Adipocyte (in vitro differentiated cells): ENCODE measurements at places on chromosomes 2 and 18.
A peak's percentile ranks its signal among the peaks of the same experiment; 100 is the strongest.

DNA sequence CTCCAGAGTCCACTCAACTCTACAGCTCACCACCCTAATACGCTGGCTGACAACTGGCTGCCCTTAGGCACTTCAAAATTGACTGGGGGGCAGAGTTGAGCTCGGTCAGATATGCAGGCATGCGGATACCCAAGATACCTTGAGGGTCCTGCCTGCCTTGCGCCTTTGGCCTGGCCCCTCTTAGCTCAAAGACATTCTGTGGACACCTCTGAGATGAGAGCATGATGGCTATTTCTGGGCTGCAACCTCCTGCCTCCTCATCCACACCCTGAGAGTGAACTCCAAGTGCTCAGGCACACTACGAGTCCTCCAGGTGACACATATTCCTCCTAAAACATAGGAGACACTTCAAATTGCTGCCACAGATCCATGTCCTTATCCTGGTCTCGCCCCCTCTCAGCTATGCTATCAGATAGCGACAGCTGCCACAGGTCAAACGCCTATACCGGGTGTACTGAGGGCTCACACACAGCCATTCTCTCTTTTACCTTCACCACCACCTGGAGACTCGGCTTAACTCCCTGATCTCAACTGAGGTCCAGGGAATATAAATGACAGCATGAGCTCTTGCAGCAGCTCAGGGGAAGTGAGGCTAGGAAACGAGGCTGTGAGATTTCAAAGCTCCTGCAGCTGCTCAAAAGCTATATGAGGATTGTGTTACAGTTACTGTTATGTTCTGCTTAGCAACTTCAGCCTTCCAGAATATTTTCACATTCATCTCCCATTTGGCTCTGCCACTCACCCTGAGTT, 60.5 kb upstream of the TEX51 start:
- no peak for DNase-seq

DNA sequence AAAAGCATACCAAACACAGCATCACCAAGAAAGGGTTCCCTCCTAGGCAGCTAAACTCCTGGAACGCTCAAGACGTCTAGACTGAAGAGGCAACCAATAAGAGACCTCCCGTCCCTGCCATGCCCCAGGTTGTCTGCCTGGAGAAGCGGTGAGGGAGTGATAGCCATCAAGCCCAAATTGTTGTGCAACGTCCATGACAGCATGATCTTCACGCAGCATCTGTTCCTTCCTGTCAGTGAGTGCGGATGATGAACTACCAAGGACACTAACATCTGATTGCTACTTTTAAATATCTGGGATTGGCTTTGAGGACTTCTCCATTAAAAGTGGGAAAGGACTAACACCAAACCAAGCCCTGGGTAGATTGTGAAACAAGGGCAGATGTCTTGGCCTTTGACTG, 149.7 kb downstream of the TXNL1 start:
- no peak for DNase-seq

DNA sequence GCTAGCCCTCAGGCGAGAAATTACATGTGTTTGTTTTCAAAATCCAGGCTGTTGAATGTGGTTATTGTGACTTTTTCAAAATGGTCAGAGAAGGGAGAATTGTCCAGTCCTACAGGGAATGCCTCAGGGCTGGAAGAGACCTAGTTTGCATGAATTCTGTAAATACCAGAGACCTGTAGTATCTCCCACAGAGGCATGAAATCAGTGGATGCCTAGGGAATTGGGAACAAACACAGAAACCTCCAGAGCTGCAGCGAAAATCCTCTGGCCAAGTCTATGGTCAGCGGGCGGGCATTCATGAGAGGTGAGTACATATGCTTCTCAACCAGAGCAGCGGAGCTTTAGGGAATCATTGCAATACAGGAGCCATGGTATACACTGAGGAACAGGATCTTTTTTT, 1596.5 kb upstream of the NXPH2 start:
- peak; percentile 39 for DNase-seq

DNA sequence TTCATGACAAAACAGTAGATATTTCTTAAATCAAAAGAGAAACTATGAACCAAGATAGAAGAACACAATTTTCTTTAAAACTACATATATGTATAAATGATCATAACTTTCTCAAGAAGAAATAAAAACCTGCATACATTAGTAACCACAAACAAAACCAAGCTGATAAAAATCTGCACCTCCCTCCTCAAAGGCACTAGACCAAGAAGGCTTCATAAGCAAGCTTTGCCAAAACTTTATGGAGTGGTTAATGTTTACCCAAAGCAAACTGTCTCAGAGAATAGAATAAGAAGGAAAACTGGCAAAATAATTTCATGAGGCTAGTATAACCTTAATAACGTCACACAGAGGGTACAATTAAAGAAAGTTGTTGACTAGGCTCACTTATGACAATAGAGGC, 138.3 kb downstream of the ZBTB7C start:
- no peak for DNase-seq

DNA sequence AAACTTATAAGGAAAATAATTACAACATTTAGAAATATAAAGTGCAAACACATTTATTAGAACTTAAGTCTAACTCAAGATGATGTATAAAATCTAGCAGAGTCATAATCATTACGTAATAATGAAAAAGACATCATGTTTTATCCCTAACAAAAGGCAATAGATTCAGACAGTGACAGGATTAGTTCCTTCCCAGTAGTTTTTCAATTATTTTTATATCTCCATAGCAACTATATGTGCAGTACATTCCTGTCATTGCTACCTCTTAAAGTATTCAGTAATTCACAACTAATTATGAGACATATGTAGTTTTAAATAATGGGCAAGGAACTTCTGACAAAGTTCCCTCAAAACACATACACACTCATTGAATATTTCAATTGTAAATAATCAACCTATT, 687.9 kb downstream of the CCDC85A start:
- DNase-seq: peak; percentile 29

DNA sequence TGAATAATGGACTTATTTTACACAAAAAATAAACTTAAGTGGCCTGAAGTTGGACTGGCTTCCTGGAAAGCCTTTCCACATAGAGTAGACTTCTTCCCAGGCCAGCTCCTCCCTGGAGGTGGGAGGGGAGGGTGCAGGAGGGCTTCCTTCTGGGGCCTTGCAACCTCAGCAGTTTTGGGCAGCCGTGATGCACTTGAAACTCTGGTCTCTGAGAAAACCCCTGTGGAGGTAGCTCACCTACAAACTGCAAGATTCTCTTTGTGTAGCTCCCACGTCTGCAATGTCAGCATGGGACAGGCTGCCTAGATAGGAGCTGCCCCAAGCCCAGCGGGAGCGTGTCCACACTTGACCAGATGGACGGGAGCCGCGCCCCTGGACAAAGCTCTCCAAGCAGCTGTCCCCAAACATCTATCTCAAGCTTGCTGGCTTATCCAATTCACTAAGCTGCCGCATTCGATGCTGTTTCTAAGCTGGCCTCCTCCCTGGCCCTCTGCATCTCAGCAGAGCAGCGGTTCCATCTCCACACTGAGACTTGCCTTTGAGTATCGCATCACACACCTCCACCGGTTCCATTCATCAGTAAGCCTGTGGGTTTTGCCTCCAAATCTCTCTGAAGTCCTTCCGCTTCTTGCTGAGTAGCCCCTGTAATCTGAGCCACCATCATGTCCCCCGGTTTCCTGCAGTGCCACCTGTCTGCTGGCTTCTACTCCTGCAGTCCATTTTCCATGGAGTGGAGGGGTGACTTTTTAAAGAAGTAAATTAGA, 1.6 kb upstream of the LPIN1 start:
- DNase-seq: peak; percentile 48

DNA sequence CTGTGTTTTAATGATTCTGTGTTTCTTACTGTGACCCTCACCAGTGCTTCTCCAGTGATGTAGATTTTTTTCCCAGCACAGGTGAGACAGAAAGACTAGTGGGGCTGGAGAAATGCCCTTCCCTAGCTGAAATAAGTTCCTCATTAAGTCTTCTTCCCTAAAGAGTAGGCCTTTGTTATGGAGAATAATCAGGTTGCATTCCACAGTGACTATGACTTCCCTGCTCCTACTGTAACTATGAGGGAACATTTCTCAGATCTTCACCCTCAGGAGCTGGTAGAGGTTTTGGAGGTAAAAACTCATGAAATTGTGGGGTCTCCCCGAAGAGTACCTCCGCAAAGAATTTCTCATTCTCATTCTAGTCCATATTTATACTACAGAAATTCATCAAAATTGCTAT, 286.2 kb downstream of the GRB14 start:
- DNase-seq: no peak

DNA sequence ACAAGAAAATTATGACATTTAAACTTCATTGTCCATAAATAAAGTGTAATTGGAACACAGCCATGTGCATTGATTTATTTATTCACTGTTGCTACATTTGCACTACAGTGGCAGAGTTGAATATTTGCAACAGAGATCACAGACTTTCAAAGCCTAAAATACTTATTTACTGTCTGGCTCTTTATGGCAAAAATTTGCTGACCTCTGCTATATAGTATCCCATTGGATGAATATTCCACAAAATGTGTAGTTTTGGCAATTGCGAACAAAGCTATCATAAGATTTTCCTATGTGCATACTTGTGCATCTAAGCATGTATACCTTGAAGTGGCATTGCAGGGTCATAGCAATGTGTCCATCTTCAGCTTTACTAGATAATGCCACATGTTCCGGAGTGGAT, 32.1 kb downstream of the CCDC85A start:
- no peak for DNase-seq

- peak; percentile 46 for DNase-seq
These were observed 205.9 kb downstream of the BABAM2 start for GRCh38 chr2:28096421-28096820.

DNA sequence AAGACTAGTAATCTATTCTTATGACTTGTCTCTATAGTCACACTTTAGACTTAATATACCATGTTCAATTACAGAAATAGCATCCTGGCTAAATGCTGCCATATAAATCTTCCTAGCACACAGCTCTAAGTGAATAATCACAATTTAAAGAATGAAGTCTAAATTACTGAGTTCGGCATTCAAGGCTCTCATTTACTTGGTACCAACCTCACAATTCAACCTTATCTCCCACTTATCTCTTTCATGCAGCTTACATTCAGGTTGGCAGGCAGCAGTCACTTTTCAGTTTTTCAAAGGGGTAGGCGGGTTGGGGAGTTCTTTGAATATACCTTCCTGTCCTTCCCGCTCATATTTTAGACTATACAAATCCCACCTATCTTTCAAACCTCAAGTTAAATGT, 1.5 kb downstream of the MMADHC start:
- no peak for DNase-seq

DNA sequence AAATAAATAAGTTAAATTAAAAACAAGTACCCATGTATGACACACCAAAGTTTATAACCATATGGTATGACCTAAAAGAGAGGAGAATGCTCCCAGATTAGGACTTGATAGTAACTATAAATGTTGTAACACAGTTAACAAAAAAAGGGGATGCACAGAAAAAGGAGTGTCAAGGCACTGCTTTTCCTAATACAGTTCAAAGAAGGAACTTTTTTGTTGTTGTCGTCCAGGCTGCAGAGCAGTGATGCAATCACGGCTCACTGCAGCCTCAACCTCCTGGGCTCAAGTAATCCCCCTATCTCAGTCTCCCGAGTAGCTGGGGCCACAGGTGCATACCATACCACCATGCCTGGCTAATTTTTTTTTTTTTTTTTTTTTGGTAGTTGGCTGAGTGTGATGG, 2.7 kb downstream of the NARS1 start:
- DNase-seq: no peak

- no peak for DNase-seq
These were observed 159.3 kb upstream of the SLC8A1 start for GRCh38 chr2:40611196-40611595.

GRCh38 chr2:153132418-153132817, 346.1 kb downstream of the RPRM start:
- DNase-seq: no peak

DNA sequence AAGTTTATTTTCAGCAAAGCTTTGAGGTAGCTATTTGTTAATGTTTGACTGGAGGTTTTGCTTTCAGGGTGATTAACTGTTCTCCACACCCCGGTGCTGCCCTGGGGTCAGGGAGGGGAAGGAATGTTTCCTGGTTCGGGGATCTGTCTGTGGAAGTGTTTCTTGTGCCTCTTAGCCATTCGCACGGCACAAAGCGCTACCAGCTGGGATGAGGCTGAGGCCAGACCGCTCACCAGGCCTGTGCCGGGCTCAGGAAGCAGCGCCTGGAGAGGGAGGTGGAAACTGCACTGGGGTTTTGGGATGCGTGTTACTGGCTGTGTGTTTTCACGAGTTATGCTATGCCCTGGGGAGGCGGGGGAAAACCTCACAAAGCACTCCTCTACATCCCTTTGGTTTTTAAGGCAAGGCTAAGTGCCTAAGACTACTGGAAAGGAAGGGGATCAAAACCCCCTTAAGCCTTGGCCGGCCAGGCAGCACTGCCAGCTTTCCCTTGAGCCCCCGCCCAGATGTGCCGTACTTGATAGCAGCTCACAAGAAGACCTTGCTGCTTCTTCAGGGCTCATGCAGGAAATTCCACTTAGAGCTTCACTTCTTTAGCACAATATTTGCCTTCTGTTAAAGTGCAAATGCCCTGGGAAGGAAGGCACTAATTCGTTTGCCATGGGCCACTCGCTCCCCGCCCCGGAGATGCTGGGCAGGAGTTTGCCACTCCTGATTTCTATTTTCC, 65.7 kb upstream of the CNGA3 start:
- DNase-seq: peak; percentile 16

GRCh38 chr2:28102455-28102874, 211.9 kb downstream of the BABAM2 start:
- DNase-seq: peak; percentile 48

DNA sequence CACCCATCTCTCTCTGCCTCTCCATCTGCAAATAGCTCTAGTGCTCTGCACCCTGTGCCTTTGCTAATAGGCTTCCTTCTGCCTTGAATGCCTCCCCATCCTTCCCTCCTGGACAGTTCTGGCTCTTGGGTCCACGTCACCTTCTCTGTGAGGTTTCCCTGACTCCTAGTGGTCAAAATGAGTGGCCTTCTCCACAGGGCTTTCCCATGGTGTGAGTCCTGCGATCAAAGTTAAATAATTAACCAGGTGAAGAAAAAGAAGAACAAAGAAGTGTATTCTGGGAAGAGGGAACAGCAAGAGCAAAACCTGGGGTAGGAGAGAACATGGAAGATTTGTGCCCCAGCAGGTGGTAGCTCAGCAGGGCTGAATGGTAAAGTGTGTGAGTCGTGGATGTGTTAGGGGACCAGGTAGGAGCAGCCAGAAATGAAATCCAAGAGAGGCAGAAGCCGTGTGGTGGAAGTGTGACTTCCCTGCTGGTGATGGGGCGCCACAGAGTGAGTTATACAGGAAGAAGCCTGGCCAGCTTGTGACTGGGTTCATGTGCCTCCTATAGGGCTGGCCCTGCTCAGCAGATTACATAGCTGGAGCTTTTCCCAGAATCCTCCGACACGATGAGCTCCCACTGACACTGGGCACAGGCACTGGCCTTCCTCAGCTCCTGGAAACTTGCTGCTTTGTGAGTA, 93.8 kb upstream of the LDAH start:
- DNase-seq: peak; percentile 32

GRCh38 chr2:209593930-209594329, 170.1 kb downstream of the MAP2 start:
- DNase-seq: no peak
